Ecto neural progenitor cell (in vitro differentiated cells): ENCODE measurements at places on chromosomes 1 and 21.

DNA sequence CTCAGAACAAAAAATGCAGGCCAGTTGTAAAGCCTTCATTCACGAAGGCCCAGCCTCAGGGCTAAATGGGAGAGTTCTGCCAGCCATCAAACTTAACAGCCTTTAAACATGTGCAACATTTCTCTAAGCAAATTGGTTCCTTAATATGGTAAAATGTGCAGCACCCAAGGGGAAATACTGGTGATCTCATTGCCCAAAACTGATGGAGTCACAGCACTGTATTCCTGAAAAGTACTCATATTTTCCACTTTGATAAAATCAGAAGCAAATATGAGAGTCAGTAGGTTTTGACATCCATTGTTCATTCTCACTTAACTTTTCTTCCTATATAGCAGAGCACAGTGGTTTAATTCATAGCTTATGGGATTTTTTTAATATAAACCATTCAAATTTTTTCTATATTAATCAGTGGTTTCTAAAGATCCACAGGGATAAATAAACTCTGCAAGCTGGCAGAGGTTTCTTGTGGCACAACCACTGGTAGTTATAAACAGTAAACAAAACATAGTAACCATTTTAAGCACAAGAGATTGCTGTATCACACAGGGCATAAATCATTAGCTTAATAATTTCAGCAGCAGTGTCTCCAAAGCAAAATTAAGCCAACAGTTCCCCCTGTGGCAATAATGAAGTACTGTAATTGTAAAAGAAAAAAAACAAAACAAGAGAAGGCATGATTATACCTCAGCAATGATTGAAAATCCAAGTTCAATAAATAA is 106.9 kb upstream of the LYPLAL1 start:
- DNase-seq = no peak

- no peak for DNase-seq
These were observed 340.2 kb upstream of the ADAMTS5 start for GRCh38 chr21:27306791-27307775.

GRCh38 chr21:30146558-30147282 is 19.9 kb downstream of the CLDN17 start:
- DNase-seq = no peak

DNA sequence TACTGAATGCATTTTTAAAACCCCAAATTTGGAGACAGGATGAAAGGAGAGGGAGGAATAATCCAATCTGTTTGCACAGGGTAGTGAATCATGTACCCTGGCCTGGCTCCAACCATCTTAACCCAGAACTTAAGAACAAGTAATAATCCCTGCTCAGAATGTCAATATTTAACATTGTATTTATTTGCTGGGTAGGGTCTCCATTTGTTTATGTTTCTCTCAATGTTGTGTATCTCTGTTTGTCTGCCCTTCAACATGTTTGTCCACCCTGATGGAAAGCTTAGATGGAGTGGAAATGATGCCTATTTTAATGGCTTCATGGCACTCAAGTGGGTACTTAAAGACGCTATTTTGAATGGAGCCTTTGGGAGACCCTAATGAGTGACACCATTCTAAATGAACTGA is 54.4 kb upstream of the CDC42BPA start:
- no peak for DNase-seq

DNA sequence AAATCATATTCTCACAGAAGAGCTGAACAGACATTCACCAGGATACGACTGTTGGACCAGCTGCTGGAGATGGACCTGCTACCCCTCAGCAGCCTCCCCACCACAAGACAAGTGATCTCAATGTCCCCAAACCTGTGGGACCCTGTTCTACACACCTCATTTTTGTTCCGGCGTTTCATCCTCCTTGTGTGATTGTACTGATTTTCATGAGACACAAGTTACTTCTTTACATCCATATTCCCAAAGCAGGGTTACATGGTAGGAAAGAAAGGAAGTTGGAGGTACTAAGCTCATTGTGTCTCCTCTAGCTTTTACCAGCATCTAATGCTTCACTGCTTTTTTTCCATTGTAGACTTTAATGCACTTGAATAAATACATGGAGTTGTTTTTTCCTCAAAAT is 8.7 kb downstream of the ADAMTS1 start:
- DNase-seq = no peak

DNA sequence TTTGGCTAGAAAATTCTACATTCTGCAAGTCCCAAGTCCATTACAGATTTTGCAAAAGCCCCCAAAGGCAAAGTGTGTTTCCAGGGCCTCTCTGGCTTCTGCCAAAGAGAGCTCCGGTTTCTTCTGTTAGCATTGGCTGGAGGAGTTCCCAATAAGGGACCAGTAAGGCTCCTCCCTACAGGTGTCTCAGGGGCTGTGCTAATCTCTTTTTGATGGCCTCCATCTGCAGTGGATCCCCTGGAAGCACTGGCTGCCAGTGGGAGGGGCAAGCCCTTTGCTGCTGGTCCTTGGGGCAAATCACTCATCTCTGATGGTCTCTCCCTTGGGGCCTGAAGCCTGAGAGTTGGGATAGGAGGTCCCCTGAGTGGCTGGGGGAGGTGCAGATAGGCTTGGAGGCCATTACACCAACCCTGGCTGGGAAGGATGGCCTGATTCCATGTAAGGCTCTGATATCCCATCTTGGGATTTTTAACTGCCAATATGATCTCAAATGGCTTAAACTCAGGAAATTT is 89.1 kb upstream of the USP24 start:
- peak; percentile 58 for DNase-seq

DNA sequence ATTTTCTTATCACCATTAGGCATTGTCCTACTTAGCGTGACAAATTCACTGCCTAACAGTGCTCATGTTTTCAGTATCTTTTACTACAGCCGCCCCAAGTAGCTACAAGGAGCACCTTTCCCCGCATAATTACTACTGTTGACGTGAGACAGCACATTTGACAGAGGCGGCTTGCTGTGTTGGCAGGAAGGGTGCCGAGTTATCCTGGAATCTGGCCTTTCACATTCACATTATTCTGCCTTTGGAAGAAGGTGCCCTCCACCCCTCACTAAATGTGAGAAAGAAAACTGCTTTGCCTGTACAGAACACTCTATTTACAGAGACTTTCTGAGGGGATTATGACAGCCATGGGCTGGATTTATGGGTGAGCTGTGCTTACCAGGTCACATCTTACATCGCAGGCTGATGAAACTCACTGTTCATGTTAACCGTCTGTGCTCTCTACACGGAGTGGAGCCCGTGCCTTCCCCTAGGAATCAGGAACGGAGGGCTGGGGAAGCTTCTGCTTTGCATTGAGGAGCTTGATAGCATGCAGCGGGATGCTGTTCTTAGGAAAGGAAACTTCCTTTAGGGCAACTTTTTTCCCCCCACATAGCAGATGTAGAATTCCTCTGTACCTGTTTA is 148.0 kb upstream of the ZRANB2 start:
- no peak for DNase-seq

DNA sequence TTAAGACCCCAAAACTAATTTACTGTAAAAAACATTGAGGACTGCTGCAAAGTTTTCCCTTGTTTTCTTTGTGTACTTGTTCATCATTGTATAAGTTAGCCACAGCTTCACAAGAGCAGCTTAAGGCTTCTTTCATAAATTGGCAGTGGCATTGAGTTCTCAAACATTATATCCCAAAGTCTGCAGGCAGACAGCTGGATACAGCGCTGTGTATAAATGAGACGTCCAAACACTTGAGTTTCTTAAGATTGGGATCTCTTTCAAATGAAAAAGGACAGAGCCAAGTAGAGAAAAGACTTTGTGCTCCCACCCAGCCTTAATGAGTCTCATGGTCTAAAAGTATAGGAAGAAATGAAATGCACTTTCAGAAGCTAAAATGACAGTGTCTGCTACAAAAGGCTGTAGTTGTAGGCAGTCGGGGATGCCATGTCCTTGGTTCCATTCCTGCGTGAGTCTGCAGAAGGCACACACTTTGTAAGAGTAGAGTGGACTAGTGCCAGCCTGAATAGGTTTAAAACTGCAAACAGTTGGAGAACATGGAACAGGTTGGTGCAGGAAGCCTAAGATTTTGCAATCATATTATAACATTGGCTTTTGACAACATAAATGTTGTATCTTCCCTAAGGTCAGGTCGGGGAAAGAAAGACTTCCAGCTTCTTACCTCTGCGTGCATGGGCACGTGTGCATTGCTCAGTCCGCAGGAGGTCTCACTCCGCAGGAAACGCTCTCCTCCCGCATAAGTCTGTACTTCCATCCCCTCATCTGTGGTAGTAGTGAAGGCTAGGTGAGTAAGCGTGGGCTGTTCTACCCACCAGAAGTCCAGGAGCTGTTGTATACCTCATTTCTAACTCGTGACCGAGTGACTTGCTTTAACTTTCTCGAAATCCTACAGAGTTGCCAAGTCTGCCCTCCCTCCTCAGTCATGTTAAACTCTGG is 94.4 kb downstream of the CD247 start:
- DNase-seq = no peak

DNA sequence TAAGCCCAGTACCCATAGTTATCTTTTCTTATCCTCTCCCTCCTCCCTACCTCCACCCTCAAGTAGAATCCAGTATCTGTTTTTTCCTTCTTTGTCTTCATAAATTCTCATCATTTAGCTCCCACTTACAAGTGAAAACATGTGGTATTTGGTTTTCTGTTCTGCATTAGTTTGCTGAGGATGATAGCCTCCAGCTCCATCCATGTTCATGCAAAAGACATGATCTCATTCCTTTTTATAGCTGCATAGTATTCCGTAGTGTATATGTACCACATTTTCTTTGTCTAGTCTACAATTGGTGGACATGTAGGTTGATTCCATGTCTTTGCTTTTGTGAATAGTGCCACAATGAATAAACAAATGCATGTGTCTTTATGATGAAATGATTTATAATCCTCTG is 55.2 kb downstream of the PRKACB start:
- DNase-seq = no peak

DNA sequence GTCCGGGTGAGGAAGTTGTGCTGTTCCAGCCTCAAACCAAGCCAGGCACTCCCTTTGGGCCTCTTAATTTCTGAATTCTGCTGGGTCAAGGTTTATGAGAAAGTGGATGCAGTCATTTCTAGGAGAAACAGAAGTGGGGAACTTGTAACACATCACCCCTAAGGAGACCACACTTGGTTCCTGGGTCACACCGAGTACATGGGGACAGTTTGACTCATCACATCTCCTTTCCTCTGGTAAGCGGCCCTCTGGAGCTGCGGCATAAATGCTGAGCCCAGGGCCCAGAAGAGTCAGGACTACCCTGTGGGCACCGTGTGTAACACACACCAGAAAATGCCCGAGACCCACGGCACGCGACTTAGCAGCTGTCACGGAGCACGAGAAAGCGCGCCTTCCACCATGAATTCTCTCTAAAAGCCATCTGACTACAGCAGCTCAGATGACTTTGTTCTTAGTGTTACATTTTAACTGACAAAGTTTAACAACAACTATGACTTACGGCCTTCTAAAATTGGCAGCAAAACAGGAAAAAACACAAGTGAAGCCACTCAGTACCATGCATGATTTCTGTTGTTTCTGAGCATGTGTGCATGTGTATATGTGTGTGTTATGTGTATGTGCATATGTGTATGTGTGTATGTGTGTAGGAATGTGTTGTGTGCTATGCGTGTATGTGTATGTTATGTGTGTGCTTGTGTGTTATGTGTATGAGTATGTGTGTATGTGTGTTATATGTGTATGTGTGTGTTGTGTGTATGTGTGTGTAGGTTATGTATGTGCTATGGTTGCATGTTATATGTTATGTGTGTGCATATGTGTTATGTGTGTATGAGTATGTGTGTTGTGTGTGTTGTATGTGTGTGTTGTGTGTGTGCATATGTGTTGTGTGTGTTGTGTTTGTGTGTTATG is 50.8 kb downstream of the TOMM20 start:
- no peak for DNase-seq

DNA sequence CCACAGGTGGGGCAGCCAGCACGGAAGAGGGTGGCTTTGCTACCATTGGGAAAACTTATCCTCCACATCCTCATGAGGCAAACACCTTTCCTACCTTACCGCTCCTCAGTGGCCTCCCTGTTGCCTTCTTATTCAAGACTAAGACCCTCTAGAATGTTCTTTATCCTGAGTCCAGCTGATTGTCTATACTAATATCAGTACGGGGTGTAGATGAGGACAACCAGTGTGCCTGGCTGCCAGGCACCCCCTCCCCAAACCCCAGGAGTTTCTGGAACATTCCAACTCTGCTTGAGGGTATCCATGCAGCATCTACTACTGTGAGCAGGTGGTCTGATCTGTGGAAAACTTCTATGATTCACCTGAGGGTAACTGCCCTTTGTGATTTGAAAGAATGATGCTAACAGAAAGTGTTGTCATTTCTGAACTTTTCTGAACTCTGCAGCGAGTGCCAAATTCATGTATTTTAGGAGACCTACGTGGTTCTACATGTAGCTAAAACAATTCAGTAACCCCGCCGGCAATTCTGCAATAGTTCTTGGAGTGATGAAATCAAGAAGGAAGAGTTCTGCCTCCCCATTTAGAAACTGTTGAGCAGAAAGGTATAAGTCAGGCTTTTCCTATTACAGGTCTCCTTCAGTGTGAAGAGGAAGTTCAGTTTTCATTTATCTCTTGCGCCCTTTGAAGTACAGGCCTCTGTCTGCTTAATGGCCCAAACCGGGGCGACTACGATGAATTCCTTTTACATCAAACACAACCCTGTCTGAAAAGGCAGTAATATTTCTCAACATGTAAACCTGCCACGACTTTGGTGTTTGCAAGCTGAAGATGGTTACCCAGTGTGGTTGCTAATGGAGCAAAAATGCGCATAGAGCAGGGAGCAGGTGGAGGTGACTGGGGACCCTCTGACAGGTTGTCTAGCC is 80.4 kb downstream of the RUNX1 start:
- DNase-seq = no peak

GRCh38 chr1:109135940-109136339 is 22.0 kb downstream of the ELAPOR1 start:
- no peak for DNase-seq

GRCh38 chr1:200338451-200338850 is 71.4 kb downstream of the ZNF281 start:
- DNase-seq = no peak

DNA sequence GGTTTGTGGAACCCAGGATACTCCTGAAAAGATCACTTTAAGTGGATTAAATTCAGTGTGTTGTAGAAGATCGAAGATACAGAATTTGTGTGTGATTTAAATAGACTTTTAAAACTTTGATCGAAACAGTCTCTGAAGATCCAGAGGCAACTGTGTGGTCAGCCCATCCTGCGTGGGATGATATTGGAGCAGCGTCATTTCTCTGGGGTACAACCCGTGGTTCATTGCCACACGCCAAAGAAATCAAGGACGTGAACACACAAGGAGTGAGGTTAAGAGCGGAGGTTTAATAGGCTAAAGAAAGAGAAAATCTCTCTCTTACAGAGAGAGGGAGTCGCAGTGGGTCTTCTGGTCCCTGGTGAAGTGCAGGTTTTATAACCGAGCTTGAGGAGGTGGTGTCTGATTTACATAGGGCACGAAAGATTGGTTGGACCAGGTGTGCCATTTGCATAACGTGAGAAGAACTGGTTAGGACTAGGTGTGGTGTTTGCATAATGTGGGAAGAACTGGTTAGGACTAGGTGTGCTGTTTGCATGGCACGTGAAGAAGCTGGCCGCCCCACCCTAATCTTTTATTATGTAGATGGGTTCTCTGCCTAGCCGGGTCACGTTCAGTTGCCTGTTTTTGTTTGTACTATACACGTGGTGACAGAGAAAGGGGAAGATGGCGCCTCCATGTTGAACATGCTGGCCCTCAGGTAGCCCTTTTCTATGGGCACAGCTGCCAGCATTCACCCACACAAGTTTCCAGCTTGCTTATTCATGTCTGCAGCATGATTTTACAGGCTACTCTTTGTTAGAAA is 82.3 kb downstream of the ADSS2 start:
- DNase-seq = no peak

- no peak for DNase-seq
These were observed 91.6 kb upstream of the TTC39A start for GRCh38 chr1:51421964-51422363.

- no peak for DNase-seq
These were observed 90.5 kb downstream of the CD247 start for GRCh38 chr1:167427848-167428247.
